ENCODE measurements at places on chromosomes 7 and 10.

- DNase-seq: no peak
These were observed 184.9 kb downstream of the ADARB2 start for GRCh38 chr10:1552406-1552805.

GRCh38 chr10:38146579-38147333, 52.6 kb downstream of the ZNF37A start:
- DNase-seq: no peak

DNA sequence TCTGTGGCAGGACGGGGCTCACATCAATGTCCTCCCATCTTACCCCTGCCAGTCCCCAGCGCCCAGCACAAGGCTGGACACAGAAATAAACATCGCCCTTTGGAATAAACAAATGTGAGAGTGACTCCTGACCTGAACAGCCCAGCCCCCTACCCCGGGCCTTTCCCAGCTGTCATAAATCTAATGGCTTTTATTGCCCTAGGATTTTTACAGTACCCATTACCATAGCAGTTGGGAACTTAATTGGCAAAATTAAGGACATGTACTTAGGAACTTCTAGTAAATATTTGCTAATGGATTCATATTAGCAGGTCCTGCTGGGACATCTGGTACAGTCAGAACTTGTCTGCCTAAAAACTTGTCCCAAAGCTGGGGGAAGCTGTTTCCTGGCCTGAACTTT, 76.6 kb downstream of the GLRX3 start:
- DNase-seq: no peak

- DNase-seq: no peak
These were observed 18.1 kb downstream of the NOC3L start for GRCh38 chr10:94344522-94345122.

DNA sequence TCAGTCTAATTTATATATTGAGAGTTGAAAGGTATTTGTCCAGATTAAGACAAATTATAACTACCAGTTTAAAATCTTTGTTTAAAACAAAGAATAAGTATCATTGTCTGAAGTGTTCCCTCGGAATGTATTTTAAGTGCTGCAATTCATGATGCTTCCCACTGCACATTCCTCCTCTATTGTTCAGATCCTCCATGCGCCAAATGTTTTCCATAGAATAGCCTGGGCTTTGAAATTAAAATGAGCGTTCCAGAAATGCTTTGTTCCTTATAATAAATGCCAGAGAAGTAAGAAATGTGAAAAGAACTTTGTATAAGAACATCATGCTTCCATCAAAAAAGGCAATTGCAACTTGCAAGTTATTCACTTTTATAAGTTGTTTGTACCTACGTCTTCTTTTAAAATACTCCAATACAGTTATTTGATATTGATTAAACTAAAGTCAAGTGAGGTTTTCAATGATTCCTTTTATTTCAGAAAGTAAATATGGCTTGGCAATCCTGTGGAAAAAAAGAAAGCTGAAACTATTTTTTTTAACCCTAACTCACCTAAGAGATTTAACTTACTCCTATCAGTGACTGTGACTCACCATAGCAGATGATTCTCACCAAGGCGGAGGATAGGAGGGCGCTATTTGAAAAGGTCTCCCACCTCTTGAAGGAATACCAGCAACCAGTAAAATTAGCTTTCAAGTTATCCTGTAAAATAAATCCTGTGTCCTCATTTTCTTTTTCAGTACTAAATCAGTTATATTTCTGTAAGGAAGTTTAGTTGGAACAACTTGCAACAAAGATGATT, 85.8 kb downstream of the CTNNA3 start:
- DNase-seq: no peak

DNA sequence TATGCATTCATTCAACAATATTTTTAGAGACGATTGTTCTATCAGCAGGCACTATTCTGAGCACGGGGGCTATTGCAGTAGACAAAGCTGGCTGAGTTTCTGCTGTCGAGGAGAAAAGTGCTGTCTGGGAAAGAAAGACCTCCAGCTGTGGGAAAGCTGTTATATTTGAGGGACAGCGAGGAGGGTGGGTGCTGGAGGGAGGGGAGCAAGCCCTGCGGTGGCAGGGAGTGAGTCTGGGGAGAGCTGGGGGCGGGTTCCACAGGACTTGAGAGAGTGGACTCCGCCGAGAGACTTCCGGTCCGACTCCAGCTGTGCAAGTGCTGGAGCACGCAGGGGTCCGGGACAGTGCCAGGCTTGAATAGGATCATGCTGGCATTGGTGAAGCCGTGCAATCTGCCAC, 602.1 kb upstream of the FOXK1 start:
- DNase-seq: no peak

GRCh38 chr10:20085115-20085514, 268.9 kb downstream of the PLXDC2 start:
- no peak for DNase-seq
